ENCODE measurements at places on chromosomes 7 and 10.

GRCh38 chr10:3811291-3811870 lies 26.4 kb upstream of the KLF6 start:
- DNase-seq, result no peak

DNA sequence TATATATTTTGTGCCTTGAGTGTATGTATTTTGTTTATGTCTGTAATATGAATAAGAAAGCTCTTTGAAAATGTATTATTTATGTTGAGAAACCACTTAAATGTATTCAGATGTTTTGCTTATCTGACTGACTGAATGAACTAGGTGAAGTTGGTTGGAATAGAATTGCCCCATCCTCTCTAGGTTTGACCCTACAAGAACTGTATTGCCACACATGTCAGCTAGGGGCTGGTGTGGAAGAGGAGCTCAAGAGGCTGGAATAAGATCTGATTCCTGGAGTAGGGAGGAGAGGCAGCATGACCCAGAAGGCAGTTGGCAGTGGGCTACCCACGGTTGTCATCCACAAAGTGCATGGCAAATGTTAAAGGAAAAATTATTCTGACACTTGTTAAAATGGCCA lies 9.1 kb downstream of the SSMEM1 start:
- DNase-seq, result no peak

DNA sequence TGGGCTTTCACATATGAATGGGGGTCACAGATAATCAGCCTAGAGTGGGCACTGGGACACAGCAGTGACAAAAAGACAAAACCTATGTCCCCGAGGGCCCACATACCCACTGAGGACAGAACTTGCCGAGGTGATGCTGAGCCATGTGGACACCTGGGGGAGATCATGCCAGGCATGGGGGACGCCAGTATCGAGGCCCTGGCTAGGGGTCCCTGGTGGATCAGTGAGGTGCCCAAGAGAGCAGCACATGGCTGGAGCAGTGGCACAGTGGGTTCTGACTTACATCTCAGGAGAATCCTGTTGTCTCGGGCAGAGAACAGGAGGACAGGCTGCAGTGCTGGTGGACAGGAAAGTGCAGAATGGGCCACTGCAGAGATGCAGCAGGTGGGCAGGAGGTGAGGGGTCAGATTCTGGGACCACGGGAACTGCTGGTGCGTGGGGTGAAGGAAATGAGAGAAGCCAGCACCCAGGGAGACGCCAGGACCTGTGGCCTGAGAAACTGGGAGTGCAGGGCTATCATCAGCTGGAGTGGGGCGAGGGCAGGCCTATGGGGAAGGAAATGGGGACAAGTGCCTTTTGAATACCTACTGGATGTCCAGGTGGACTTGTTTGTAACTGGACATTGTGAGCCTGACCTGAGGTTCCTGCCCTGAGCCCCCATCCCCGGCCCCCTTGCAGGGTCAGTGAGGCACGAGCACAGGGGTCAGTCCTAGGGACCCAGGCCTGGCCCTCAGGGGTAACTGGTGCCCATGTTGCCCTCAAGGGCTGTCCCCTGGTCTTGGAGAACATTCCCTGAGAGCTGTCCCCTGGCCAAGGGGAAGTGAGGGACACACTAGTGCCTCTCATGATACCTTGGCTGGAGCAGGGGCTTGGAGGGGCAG lies 91.2 kb upstream of the RET start:
- DNase-seq, result no peak

DNA sequence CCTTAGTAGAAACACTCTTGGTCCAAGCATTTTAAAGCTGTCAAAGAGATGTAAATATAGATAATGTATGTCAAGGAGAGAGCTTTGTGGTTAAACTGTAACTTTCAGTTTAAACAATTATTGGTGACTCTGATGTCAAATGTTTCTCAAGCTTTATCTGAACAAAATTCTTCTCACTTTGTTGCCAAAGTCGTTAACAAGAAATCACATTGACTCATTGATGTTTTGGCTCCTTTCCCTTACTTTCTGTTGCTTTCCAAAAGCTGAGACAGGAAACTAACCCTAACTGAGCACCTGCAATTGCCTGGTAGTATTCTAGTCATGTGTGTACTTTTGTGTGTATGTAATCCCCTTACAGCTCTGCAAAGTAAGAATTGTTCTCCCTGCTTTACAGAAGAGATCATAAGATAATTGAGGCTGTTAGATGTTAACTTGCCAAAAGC lies 108.5 kb downstream of the CFTR start:
- no peak for DNase-seq

- no peak for DNase-seq
Measured at GRCh38 chr7:111388912-111389311, 173.4 kb downstream of the IMMP2L start.

DNA sequence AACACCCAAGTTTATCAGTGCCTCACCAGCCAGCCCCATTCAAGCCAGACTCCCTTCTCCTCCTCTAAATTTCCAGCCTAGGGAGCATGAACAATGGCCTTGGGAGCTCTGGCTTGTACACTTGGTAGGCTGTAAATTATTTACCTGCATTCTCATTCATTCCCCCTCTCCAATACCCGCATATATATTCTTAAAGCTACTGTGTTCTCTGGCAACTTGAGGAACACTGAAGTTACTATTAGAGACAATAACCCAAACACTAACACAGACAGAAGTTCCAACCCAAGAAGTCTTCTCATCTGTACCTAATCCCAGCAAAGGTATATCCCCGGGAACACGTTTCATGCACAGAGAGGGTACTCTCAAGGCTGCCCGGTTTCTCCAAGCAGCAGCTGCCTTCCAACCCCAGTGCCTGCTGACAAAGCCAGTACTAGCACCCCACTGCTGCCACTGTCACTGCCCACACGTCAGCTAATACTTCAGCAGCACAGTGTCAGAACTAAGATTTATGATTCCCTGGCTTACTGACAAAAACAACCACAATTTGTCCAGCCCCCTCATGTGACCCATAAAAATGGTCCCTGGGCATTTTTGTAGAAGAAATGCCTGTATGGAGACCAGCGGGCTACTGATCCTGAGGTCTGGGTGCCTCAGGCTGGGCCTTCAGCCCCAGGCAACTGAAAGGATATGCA lies 3.1 kb downstream of the WDR91 start:
- DNase-seq, result no peak

DNA sequence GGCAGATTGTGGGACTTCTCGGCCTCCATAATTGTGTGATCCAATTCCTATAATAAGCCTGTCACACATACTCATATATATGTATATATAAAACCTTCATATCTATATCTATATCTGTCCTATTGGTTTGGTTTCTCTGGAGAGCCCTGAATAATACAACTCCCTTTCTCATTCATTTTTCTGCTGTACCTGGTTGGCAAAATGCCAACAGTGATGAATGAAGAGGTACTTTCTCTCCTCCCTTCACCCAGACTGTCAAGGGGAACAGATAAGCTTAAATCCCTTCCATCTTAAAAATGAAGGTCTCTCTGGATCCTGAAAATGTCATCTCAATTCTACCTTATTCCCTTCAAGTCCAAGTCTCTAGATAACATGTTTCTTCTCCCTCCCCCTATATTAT lies 60.3 kb upstream of the FOXP2 start:
- no peak for DNase-seq

Data from esophagus squamous epithelium (tissue), 5 donors.